ENCODE measurements at places on chromosomes 2 and 18.

GRCh38 chr2:179184610-179185009 lies 80.0 kb downstream of the SESTD1 start:
- no peak overlapping the region for H3K4me3 ChIP-seq
- H3K27me3 ChIP-seq, result no peaks in the 10 kb centered on the region
- H3K27ac ChIP-seq, result no peak overlapping the region
- H3K4me1 ChIP-seq, result no peaks in the 10 kb centered on the region

DNA sequence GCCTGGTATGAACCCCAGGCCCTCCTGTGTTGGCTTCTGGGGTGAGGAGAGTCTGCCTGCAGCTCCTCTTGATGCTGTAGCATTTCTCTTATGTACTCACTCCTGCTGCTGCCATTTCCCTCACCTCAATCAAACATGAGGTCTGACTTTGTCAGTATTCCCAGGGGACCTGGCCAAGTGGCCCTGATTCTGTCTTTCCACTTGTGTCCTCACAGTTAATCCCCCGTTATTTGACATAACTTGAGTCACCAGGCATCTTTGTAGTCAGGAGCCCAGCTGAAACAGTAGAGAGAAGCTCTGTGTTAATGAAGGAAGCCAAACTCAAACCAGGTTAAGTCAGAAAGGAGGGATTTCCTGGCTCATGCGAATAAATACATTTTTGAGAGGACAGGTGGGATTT lies 55.0 kb downstream of the SLC9A2 start:
- H3K27ac ChIP-seq, result no peak overlapping the region
- no peaks in the 10 kb centered on the region for H3K36me3 ChIP-seq
- no peaks in the 10 kb centered on the region for H3K4me1 ChIP-seq
- no peak overlapping the region for H3K4me3 ChIP-seq

DNA sequence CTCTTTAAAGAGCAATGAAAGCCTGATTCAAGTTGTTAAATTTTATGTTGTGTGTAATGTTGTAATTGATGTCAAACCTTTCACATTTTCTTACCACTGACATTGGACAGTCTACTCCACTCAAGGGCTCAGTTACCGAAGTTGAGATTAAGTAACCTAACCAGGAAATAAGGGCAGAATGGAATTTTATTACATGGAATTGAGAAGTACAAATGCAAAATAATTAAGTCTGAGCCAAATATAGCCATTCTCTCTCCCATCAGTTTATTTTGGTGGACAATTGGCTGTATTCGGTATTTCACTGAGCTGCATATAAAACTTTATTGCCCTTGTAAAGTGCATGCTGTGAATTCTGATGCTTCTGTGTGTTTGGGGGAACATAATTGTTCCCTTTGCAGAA lies 231.5 kb downstream of the TTC32 start:
- H3K27ac ChIP-seq, result no peak overlapping the region
- no peaks in the 10 kb centered on the region for H3K27me3 ChIP-seq
- no peaks in the 10 kb centered on the region for H3K36me3 ChIP-seq
- DNase-seq, result no peak

DNA sequence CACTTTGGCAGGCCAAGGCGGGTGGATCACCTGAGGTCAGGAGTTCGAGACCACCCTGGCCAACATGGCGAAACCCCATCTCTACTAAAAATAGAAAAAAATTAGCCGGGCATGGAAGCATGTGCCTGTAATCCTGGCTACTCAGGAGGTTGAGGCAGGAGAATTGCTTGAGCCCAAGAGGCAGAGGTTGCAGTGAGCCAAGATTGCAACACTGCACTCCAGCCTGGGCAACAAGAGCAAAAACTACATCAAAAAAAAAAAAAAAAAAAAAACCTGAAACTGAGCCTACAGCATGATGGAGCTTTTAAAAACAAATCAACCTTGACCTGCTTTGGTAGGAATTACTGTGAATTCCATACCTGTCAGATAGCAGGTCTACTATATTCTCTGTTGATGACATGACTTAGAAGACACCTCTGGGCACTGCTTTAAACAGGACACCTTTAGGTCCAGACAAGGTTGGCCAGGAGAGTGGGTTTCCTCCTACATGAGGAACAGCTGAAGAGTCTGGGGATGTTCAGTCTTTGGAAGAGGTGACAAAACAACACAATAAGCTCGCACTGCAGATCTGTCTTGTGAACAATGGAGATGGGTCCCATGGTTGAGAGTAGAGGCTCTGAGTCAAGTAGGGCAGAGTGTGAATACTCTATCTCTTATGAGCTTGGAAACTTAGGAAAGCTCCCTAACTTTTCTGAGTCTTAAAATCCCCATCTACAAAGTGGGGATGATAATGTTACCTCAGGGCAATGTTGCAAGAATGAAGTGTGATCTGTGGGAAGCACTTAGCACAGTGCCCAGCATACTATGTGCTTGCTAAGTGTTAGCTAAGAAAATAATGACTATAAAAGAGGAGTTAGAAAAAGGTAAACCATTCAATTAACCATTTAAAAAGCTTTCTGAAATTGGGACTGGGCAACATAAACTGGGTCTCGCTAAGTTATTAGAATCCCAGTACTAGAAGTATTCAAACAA lies 25.2 kb downstream of the TMEM163 start:
- no peaks in the 10 kb centered on the region for H3K36me3 ChIP-seq
- no peaks in the 10 kb centered on the region for H3K27me3 ChIP-seq

- no peak for DNase-seq
- H3K4me3 ChIP-seq, result no peak overlapping the region
- H3K27ac ChIP-seq, result no peak overlapping the region
- no peaks in the 10 kb centered on the region for H3K36me3 ChIP-seq
- no peaks in the 10 kb centered on the region for H3K27me3 ChIP-seq
Measured at GRCh38 chr2:223997938-223998337, 40.7 kb downstream of the MRPL44 start.

GRCh38 chr2:26534865-26535662 lies 57.1 kb upstream of the OTOF start:
- DNase-seq, result no peak
- H3K4me3 ChIP-seq, result no peak overlapping the region
- no peaks in the 10 kb centered on the region for H3K36me3 ChIP-seq
- no peaks in the 10 kb centered on the region for H3K27me3 ChIP-seq
- H3K27ac ChIP-seq, result no peak overlapping the region
- H3K4me1 ChIP-seq, result no peaks in the 10 kb centered on the region

DNA sequence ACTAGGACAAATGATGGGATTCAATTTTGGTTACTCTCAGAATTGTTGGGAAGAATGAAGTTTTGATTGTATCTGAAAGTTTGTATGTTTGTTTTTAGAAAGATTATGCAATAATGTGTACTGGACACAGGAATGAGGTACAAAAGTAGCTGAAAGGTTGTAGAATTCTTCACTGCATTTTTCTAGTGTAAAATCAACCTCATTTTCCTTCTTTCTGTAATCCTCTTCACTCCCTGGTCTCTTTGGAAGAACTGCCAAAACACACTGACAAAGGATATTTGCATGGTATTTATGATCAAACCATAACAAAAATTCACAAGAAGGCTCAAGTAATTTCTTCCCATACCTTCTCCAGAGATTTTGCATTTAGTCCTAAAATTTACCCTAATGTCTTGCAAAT lies 110.7 kb downstream of the ZEB2 start:
- H3K36me3 ChIP-seq, result peaks cover 8% of the 10 kb centered on the region
- H3K27me3 ChIP-seq, result no peaks in the 10 kb centered on the region
- no peak overlapping the region for H3K4me3 ChIP-seq
- peaks cover 29% of the 10 kb centered on the region for H3K4me1 ChIP-seq

DNA sequence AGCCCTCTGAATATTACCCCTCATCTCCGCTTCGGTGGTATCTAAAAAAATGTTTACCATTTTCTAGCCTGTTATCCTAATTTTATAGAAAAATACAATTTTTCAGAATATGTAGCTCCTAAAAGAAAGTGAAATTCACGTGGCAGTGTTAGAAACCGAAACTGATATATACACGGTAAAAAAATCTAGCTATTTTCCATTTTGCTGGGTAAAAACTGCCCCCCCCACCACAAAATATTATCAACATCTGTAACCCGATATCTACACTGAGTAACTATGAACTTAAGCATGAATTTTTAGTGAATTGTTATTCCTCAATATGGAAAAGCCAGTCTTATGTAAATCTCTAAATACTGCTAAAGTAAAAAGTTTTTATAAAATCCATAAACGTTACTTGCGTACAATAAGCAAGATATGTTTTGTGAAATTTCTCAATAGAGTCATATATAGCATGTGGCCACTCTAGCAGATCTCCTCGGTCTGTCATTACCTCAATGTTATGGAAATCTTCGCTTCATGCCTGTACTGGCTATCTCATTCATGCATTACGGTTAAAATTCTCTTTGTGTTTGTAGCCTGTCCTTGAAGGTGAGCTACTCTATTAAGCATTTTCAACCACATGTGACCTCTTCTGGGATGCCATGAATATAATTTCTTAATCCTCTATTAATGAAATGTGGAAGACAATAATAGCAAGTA lies 524.2 kb downstream of the TRIB2 start:
- no peaks in the 10 kb centered on the region for H3K36me3 ChIP-seq
- H3K27ac ChIP-seq, result no peak overlapping the region
- H3K27me3 ChIP-seq, result no peaks in the 10 kb centered on the region
- no peak overlapping the region for H3K4me3 ChIP-seq
- DNase-seq, result no peak
- no peaks in the 10 kb centered on the region for H3K4me1 ChIP-seq

- H3K36me3 ChIP-seq, result no peaks in the 10 kb centered on the region
- no peaks in the 10 kb centered on the region for H3K27me3 ChIP-seq
- peaks cover 34% of the 10 kb centered on the region for H3K4me1 ChIP-seq
- DNase-seq, result peak; percentile 83
Measured at GRCh38 chr2:55051026-55051866, 995 bp upstream of the RTN4 start.

DNA sequence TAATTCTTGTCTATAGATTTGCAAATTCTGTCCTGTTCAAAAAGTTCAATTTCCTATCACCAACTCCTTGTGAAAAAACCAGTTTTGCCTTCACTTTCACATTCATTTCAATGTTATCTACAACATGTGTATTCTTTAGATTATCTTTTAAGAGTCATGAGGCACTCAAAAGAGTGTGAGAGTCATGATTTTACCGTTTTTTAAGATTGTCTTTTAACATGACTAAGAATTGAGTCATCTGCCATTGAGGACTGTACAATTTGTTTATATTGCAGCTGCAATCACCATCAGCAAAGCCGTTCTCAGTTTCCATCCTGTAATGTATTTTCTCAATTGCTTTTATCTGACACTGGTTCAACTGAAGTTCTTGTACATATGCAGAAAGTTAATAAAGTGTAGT lies 275.8 kb downstream of the LNPK start:
- H3K4me3 ChIP-seq, result no peak overlapping the region
- H3K4me1 ChIP-seq, result no peaks in the 10 kb centered on the region
- DNase-seq, result no peak
- no peaks in the 10 kb centered on the region for H3K27me3 ChIP-seq
- no peak overlapping the region for H3K27ac ChIP-seq
- H3K36me3 ChIP-seq, result no peaks in the 10 kb centered on the region

- no peaks in the 10 kb centered on the region for H3K27me3 ChIP-seq
- H3K36me3 ChIP-seq, result no peaks in the 10 kb centered on the region
- H3K4me1 ChIP-seq, result peaks cover 3% of the 10 kb centered on the region
- no peak for DNase-seq
- no peak overlapping the region for H3K4me3 ChIP-seq
Measured at GRCh38 chr2:73043276-73043675, 28.2 kb downstream of the SFXN5 start.

DNA sequence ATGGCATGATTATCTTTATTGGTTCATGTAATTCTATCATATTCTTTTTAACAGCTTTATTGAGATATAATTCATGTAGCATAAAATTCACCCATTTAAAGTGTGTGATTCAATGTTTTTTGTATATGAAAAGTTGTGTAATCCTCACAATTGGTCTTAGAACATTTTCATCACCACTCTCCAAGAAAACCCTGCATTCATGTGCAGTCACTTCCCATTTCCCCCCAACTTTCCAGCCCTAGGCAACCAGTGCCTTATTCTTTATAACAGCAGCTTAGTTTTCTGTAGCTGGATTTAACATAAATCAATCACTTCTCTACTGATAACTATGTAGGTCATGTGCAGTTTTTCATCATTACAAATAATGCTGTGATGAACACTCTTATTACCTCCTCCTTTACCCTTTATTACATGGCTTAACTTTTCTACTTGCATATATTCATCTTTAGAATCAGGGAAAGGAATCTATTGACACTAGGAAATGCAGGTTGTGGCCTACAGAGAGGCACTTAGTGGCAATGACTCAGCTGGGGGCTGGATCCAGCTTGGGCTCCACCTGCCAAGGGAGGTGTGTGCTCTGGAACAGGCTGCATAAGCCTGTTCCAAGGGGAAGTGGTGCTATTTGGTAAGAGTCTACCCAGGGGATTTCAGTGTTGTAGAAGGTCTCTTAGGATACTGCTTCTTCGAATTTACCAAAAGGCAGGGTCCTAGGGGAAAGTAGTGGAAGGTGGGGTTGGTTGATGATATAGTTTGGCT lies 89.1 kb downstream of the ETAA1 start:
- H3K36me3 ChIP-seq, result no peaks in the 10 kb centered on the region
- no peak overlapping the region for H3K27ac ChIP-seq
- DNase-seq, result peak; percentile 54
- H3K4me1 ChIP-seq, result peaks cover 5% of the 10 kb centered on the region
- no peak overlapping the region for H3K4me3 ChIP-seq

DNA sequence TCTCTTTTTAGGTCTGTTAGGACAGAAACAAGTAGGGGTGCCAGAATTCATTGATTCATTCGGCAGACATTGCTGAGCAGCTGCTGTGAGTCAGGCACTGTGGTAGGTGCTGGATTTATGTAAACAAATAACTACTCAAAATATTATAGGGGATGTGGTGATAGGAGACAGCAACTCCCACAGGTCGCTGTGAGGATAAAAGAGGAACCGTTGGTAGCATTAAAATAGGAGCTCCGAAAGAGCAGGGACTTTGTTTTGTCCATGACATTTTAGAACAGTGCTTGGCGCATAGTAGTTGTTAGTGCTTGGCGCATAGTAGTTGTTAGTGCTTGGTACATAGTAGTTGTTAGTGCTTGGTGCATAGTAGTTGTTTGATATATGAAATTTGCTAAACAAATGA lies 29.2 kb downstream of the ATP6V1C2 start:
- no peak for DNase-seq
- no peaks in the 10 kb centered on the region for H3K36me3 ChIP-seq
- H3K4me1 ChIP-seq, result no peaks in the 10 kb centered on the region

GRCh38 chr18:39862341-39862740 lies 2092.7 kb upstream of the PIK3C3 start:
- no peak overlapping the region for H3K4me3 ChIP-seq
- no peaks in the 10 kb centered on the region for H3K4me1 ChIP-seq
- no peaks in the 10 kb centered on the region for H3K36me3 ChIP-seq
- DNase-seq, result no peak

GRCh38 chr2:112061840-112062239 lies 6.8 kb downstream of the TMEM87B start:
- H3K4me3 ChIP-seq, result no peak overlapping the region
- H3K27me3 ChIP-seq, result no peaks in the 10 kb centered on the region
- no peak for DNase-seq
- H3K36me3 ChIP-seq, result no peaks in the 10 kb centered on the region
- peaks cover 35% of the 10 kb centered on the region for H3K4me1 ChIP-seq

Measured in adrenal gland (tissue), 19 donors.